ENCODE measurements at places on chromosomes 1 and 21.

DNA sequence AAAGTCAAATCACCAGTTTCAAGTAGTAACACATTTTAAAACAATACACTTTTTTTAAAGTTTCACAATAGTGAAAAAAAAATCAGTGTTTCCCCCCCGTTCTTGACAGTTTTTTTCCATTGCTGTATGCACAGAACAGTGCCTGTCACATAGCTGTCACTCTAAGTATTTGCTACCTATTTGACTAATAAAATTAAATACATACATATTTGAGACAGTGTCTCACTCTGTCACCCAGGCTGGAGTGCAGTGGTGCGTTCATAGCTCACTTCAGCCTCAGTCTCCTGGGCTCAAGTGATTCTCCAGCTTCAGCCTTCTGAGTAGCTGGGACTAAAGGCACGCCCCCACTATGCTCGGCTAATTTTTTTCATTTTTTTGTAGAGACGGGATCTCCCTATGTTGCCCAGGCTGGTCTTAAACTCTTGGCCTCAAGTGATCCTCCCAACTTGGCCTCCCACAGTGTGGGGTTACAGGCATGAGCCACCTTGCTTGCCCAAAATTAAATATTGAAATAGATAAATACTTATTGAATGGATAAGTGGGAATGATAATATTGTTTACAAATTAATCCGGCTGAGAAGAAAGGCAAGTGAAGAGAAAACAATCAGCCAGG is 12.6 kb upstream of the RHBG start:
- no peak for DNase-seq

- DNase-seq: no peak
These were observed 274.0 kb upstream of the TMPRSS15 start for GRCh38 chr21:18677632-18678031.

DNA sequence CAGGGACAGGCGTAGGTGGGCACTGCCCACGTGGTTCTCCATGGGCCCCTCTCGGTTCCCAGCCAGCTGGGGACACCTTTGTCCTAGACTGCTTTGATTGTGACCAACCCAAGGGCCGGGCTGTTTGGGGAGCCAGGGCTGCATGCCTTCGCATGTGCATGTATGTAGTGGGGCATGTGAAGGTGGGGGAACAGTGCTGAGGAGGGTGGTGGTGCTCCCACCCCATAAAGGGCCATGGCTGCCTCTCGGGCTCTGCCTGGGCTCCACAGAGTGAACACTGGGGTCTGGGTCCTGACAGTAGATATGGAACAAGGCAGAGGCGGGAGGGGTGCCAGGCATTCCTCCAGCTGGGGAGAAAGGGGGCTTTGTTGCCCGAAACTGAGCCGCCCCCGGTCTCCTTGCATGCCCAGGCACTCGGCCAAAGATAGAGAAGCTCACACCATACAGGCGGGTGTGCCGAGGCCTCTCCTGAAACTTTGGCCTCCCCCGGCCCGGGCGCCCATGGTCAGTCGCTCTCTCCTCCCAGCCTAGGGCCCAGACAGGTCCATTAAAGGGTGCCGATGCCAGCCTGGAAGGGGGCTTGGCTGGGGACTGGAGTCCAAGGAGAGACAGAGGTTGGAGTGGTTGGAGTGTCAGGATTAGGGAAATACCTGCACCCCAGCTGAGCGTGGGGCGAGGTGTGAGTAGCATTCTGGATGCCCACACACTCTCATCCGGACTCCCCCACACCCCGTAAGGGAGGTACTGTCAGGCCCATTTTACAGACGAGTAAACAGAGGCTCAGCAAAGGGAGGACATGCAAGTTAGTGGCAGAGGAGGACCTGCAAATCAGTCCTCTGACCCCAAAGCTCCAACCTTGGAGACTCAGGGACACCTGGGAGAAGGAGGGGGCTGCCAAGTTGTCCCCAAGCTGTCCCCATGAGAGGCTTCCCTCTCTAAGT is 41.1 kb downstream of the EPHA2 start:
- no peak for DNase-seq

- no peak for DNase-seq
These were observed 30.0 kb upstream of the CRNN start for GRCh38 chr1:152444045-152444444.

GRCh38 chr1:3314491-3315381 is 139.7 kb upstream of the ARHGEF16 start:
- DNase-seq: no peak

- DNase-seq: no peak
These were observed 19.9 kb downstream of the SGIP1 start for GRCh38 chr1:66553846-66554245.

- DNase-seq: no peak
These were observed 8.1 kb downstream of the CYP4X1 start for GRCh38 chr1:47031585-47031984.

DNA sequence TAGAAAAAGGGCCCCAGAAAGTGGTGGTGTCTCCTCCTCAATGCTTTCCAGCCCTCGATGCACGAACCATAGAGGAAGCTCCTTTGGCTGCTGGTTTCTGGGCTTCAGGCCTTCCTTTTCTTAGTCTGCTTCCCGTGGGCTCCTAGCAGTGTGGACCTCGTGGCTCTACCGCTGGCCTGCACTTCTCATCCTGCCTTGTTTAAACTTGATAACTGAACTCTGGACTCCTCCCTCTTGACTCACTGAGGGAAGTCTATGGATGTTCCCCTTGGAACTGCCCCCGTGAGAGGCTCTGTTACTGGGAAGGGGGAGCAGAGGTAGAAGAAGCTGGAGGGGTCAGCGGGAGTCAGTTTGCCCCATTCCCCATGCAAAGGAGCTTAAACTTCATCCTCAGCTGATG is 75.3 kb upstream of the WDR26 start:
- no peak for DNase-seq

Measured in central memory CD4-positive, alpha-beta T cell (primary cell).